Effector memory CD4-positive, alpha-beta T cell (primary cell): ENCODE measurements at places on chromosomes 6 and 20.

DNA sequence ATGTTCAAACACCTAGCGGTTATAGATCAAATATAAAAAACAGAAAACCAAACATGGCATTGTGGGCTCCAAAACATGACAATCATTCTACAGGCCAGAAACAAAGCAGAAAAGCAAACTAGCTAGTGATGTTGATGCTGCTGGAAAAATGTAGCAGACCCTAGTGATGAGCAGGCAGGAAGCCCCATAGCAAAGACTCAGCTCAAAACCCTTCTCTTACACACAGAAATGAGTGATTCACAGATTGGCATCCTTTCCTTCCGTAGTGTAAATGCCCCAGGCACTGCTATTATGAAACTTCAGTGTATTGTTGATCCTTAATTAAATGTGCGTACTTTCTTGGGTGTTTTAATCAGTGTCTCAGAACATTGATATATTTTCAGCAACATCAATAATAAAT lies 425.1 kb downstream of the UTRN start:
- no peaks in the 10 kb centered on the region for H3K4me1 ChIP-seq
- no peak for DNase-seq
- no peak overlapping the region for H3K27ac ChIP-seq
- H3K36me3 ChIP-seq, result no peaks in the 10 kb centered on the region
- H3K4me3 ChIP-seq, result no peak overlapping the region

- DNase-seq, result no peak
- no peak overlapping the region for H3K4me3 ChIP-seq
- no peaks in the 10 kb centered on the region for H3K36me3 ChIP-seq
- H3K4me1 ChIP-seq, result no peaks in the 10 kb centered on the region
- no peak overlapping the region for H3K27ac ChIP-seq
Observed at GRCh38 chr20:22353586-22353985, 230.8 kb downstream of the FOXA2 start.

- no peak overlapping the region for H3K27ac ChIP-seq
- peaks cover 5% of the 10 kb centered on the region for H3K4me1 ChIP-seq
- no peaks in the 10 kb centered on the region for H3K36me3 ChIP-seq
- H3K27me3 ChIP-seq, result no peaks in the 10 kb centered on the region
Observed at GRCh38 chr6:155881826-155882526, 426.3 kb upstream of the NOX3 start.

DNA sequence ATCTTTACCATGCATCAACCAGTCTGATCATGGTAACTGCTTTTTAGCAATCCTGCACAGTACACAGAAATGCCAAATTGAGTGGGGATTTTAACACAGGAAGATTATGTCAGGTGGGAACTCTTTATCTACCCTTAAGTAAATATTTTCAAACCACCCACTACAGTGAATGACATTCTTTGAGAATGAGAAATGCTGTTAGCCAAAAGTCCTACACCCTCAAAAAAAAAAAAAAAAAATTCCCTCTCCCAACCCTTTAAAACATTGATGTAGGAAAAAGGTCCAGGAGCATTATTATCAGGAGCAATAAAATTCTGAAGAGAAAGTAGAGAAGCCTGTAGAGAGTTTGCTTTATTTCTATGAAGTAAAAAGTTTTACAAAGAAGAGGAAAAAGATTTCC lies 307.2 kb upstream of the THEMIS start:
- no peaks in the 10 kb centered on the region for H3K27me3 ChIP-seq
- H3K4me3 ChIP-seq, result no peak overlapping the region
- no peak for DNase-seq
- no peaks in the 10 kb centered on the region for H3K36me3 ChIP-seq
- no peak overlapping the region for H3K27ac ChIP-seq
- H3K4me1 ChIP-seq, result no peaks in the 10 kb centered on the region

- no peak for DNase-seq
- H3K27ac ChIP-seq, result no peak overlapping the region
- no peaks in the 10 kb centered on the region for H3K36me3 ChIP-seq
- H3K4me3 ChIP-seq, result no peak overlapping the region
- H3K27me3 ChIP-seq, result no peaks in the 10 kb centered on the region
Observed at GRCh38 chr20:12383821-12384220, 466.1 kb downstream of the BTBD3 start.

DNA sequence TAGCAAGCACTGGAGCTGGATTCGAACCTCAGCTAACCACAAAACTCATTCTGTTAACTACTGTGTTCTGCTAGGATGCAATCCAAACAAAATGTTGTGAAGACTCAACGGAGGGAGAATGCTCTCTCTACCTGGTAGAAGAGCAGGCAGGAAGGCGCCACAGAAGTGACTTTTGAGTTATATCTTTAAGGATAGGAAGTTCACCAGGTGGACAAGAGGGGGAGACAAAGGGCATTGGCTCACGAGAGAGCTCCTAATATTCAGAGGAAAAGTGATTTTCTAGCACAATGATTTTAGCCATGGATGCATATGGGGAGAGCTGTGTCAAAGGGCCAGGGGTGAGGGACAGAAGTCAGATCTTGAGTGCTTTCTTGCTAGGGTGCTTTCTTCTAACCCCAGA lies 108.4 kb upstream of the MAFB start:
- H3K27me3 ChIP-seq, result no peaks in the 10 kb centered on the region
- no peaks in the 10 kb centered on the region for H3K4me1 ChIP-seq
- no peak for DNase-seq
- H3K36me3 ChIP-seq, result no peaks in the 10 kb centered on the region

DNA sequence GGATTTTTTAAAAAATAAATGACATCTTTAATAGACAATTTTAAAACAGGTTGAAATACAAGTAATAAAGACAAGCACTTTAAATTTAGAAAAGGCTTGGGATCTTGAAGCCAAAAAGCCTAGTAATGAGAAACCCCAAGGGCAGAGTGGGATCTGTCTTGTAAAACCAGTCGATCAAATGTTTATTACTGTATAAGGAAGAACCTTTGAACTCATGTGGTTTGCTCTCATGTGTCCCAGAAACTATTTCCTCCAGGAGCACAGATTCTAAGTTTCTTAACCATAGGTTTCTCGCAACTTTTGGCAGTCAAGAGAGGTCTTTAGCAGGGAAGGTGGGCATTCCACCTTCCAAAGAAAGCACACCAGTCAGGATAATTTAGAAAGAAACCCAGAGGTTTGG lies 541.7 kb upstream of the BTBD3 start:
- no peaks in the 10 kb centered on the region for H3K27me3 ChIP-seq
- no peaks in the 10 kb centered on the region for H3K4me1 ChIP-seq
- no peak for DNase-seq
- no peaks in the 10 kb centered on the region for H3K36me3 ChIP-seq
- H3K27ac ChIP-seq, result no peak overlapping the region

- no peaks in the 10 kb centered on the region for H3K36me3 ChIP-seq
- H3K27ac ChIP-seq, result no peak overlapping the region
- no peak for DNase-seq
- no peak overlapping the region for H3K4me3 ChIP-seq
Observed at GRCh38 chr6:69914015-69914485, 47.7 kb downstream of the COL19A1 start.

DNA sequence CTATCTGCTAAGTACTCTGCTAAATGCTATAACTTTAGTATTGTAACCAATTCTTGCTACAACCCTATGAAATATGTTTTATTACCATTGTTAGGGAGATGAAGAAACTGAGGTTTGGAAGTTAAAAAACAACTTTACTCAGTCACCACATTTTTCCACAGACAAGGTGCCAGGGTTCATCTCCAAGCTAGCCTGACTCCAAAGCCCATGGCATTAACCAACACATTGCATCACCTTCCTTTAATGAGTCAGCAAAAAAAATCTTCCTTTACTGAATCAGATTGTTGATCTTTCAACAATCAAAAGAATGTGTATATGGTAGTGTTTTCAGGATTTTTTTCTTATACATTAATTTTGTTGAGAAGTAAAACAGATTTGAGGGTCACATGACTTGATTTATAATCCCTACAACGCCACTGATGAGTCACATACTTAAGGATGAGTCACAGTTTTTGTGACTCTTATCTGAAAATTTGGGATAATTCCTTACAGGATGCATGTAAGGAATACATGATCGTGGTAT lies 41.5 kb downstream of the MAN1A1 start:
- no peaks in the 10 kb centered on the region for H3K27me3 ChIP-seq
- H3K4me3 ChIP-seq, result no peak overlapping the region
- no peak for DNase-seq

GRCh38 chr6:135269481-135269891 lies 88.4 kb downstream of the MYB start:
- no peak for DNase-seq
- no peaks in the 10 kb centered on the region for H3K36me3 ChIP-seq
- H3K4me1 ChIP-seq, result no peaks in the 10 kb centered on the region
- no peaks in the 10 kb centered on the region for H3K27me3 ChIP-seq

- DNase-seq, result no peak
- H3K4me1 ChIP-seq, result no peaks in the 10 kb centered on the region
- H3K36me3 ChIP-seq, result no peaks in the 10 kb centered on the region
- H3K27ac ChIP-seq, result no peak overlapping the region
- H3K27me3 ChIP-seq, result no peaks in the 10 kb centered on the region
- no peak overlapping the region for H3K4me3 ChIP-seq
Observed at GRCh38 chr6:117142995-117143394, 122.4 kb upstream of the VGLL2 start.

GRCh38 chr20:52668626-52669025 lies 303.5 kb upstream of the TSHZ2 start:
- no peaks in the 10 kb centered on the region for H3K27me3 ChIP-seq
- no peak overlapping the region for H3K4me3 ChIP-seq
- H3K36me3 ChIP-seq, result no peaks in the 10 kb centered on the region
- DNase-seq, result no peak
- no peaks in the 10 kb centered on the region for H3K4me1 ChIP-seq

- H3K27me3 ChIP-seq, result no peaks in the 10 kb centered on the region
- H3K36me3 ChIP-seq, result no peaks in the 10 kb centered on the region
- no peak overlapping the region for H3K27ac ChIP-seq
- DNase-seq, result no peak
Observed at GRCh38 chr6:117617210-117618035, 15.1 kb upstream of the GOPC start.

DNA sequence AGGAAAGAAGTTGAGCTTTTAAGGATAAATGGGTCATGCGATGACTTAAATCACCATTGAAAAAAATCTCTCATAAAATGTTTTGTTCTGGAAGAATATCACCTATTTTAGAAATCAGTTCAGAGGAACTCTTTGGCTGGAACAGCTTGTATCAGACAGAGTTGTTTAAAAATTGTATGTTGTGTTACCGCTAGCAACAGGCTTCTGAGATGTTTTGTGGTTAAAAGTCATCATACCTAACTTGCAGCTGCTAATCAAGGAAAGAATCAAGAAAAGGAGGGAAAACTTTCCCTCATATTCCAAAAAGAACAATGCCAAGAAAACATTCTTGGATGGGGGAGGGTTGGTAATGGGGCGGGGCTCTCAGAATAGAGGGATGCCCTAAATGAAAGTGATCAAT lies 220.7 kb upstream of the CITED2 start:
- no peaks in the 10 kb centered on the region for H3K36me3 ChIP-seq
- no peaks in the 10 kb centered on the region for H3K27me3 ChIP-seq
- no peak overlapping the region for H3K27ac ChIP-seq

DNA sequence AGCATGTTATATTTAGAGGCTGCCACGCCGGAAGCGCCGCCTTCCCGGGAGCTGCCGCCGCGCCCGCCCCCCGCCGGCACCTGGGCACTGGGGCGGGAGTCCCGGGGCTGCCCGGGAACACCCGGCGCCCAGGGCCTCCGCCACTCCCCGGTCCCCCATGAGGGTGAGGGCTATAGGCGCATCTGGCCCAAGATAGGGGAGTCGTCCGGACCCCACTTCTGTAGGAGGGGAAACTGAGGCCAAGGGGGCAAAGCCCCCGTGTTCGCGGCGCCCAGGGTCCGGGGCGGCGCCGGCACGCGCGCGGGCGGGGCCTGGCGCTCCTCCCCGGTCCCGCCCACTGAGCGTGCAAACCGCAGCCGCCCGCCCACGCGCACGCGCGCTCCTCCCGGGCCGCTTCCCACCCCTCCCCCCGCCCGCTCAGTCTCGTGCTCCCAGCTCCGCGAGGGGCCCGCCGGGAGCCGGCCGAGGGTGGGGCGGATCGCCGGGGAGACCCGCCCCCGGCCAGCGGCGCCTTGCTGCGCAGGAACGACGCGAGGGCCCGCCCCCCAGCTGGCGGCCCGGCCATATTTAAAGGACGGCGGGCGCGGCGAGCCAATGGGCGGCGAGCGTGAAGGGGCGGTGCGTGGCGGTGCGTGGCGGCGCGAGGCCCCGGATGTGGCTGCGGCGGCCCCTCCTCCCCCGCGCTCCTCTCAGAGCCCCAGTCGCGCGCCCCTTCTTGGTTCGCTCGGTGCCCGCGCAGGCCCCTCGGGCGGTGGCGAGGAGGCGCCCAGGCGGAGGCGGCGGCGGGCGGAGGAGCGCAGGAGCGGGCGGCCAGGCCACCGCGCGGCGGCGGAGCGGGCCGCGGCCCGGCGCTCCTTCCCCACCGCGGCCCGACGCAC lies at the start of gene LSM14B:
Gene LSM14B, plus strand, starts transcription at position 700 of the 878 bp plus-strand sequence. CDS start 192 bp downstream, outside the sequence.
- no peaks in the 10 kb centered on the region for H3K27me3 ChIP-seq
- H3K4me3 ChIP-seq, result peak within 1 kb of the TSS; percentile 85
- peak within 1 kb of the TSS; percentile 88 for H3K27ac ChIP-seq
- H3K4me1 ChIP-seq, result peaks cover 43% of the 10 kb centered on the region

DNA sequence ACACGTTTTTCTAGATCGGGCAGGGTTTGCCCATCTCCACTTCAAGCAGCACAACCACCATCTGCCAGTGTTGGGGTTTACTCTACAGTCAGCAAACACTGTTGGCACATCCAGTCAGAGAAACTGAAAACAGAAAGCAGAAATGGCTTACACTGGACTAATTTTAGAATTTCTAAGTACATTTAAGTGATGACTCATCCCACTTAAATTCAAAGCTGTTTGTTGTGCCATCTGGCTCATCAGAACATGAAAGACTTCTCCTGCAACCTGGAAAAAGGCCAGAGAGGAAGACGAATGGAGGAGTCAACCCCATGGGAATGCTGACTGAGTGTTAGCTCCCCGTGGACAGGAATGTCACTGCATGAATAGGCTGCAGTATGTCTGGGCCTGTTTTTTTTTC lies 21.8 kb downstream of the FAM209B start:
- no peak overlapping the region for H3K4me3 ChIP-seq
- DNase-seq, result no peak
- no peak overlapping the region for H3K27ac ChIP-seq
- no peaks in the 10 kb centered on the region for H3K27me3 ChIP-seq
- H3K4me1 ChIP-seq, result no peaks in the 10 kb centered on the region

DNA sequence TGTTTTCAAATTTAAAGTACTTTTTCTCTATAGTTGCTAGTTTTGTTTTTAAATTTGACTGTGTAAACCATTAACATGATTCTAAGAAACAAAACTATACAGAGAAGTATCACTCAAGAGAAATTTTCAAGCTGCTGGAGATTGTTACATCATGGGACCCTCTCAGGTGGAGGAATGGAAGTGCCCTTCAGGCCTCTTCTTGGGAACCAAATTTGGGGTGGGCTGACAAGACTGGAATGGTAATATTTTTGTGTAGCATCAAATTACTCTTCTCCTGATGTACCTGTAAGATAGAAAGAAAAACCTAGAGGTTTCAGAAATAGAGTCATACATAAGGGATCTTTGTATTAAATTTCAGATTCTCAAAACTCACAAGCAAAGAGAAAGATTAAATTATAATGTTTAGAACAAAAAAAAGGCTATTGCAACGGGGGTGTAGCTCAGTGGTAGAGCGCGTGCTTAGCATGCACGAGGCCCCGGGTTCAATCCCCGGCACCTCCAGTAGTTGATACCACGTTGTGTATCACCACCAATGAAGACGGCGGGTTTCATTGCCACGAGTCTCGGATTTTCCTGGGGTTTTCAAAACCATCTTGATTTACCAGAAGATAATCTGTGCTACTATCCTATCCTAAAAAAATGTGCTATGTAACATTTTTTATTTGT lies 193.7 kb downstream of the GPX5 start:
- H3K4me1 ChIP-seq, result no peaks in the 10 kb centered on the region
- no peak overlapping the region for H3K4me3 ChIP-seq
- H3K27me3 ChIP-seq, result peaks cover 5% of the 10 kb centered on the region
- H3K27ac ChIP-seq, result no peak overlapping the region
